Panc1 (cell line): ENCODE measurements at places on chromosomes 2 and 18.

- no peak for DNase-seq
Observed at GRCh38 chr2:157760949-157761348, 115.2 kb downstream of the ACVR1 start.

GRCh38 chr2:212906620-212907019 lies 244.8 kb downstream of the IKZF2 start:
- DNase-seq: no peak

DNA sequence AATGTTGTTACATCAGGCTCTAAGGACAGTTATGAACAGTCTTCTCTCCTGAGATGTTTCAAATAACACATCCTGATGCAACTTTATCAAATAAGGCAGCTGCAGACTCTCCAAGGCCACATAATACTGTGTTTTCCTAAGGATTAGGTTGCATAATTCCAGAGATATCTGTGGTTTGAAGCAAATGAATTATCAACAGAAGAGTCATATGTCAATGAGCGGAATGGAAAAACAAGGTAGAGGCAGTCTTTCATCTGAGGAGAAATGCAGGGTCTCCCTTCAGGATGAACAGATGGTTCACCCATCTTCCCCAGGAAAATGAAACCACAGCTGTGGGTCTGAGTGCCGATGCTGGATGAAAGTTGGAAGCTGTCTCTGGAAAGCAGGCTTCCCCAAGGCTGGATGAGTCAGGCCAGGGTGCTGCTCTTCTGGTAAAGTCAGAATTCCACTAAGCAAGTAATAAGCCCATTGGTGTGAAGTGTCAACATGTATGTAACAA lies 22.2 kb downstream of the LYG1 start:
- DNase-seq: no peak

GRCh38 chr2:172623249-172623965 lies 67.5 kb downstream of the PDK1 start:
- no peak for DNase-seq

DNA sequence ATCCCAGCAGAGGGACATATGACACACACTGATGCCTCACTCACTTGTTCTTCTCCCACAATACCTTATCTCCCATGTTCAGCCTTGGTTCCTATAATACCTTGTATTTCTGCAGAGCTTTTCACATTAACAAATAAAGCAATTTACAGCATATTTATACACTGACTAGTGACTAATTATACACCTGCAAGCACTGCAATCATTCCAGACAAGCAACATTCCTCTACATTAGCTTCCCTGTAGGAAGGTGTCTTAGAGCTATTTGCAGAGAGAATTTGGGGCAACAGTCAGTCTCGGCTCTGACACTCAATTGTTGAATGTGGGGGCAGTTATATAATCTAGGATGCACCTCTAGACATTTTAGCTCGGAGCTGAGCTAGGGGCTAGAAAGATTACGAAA lies 9.5 kb upstream of the INSIG2 start:
- DNase-seq: no peak

DNA sequence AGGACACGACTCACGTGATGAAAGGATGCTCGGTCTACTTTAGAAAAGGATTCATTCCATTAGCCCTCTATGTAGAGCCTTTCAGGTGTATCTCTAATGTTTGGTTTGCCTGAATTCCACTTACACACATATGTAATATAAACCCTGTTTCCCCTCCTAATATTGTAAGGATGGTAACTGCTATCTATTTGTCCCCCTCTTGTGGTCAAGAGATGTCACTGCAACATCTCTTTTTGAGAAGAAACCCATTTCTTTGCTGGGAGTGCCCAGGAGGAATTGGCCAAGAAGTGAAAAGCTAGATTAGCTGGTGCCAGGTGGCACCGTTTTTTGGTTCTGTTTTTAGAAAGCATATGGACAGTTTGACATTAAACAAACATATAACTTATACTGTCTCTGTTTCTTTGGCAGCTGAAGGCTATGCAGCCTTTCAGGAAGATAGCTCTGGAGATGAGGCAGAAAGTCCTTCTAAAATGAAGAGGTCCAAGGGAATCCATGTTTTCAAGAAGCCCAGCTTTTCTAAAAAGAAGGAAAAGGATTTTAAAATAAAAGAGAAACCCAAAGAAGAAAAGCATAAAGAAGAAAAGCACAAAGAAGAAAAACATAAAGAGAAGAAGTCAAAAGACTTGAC lies 41.2 kb downstream of the RALBP1 start:
- no peak for DNase-seq

GRCh38 chr18:551404-552061 lies 28.6 kb upstream of the CETN1 start:
- no peak for DNase-seq

GRCh38 chr2:163553601-163554000 lies 182.2 kb downstream of the FIGN start:
- no peak for DNase-seq

GRCh38 chr2:197993830-197994229 lies 189.4 kb downstream of the PLCL1 start:
- no peak for DNase-seq

DNA sequence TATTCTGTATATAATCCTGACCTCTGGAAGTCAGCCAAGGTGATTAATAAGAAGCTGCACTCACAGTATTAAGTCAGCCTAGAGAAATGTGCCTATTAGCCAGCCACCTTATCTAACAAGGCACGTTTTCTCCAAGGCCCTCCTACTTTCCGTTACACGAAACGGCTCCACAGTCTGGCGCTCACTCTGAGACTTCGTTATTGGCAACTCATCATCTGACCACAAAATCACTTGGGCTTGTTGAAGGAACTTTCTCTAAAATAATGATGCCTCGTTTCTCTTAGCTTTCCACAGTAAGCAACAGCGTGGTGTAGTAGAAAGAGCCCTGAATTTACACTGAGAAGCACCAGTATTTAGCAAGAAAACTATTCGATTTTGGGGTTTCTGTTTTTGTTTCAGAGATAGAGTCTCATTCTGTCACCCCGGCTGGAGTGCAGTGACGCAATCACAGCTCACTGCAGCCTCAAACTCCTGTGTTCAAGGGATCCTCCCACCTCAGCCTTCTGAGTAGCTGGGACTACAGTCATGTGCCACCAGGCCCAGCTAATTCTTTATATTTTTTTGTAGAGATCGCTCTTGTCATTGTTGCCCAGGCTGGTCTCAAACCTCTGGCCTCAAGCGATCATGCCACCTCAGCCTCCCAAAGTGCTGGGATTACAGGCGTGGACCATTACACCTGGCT lies 53.6 kb upstream of the SLC14A1 start:
- DNase-seq: no peak
